B cell (primary cell): ENCODE measurements at places on chromosomes 1 and 21. TPM values are rescaled to one million over a fixed set of nuclear protein-coding genes. Genes with fewer than 3 reads are reported as not detected.

GRCh38 chr1:180928331-180929230 is 15.9 kb downstream of the KIAA1614 start:
- no peaks in the 10 kb centered on the region for H3K27me3 ChIP-seq
- no peak overlapping the region for H3K27ac ChIP-seq
- no peaks in the 10 kb centered on the region for H3K36me3 ChIP-seq
- no peaks in the 10 kb centered on the region for H3K4me1 ChIP-seq
- DNase-seq: no peak
- no peak overlapping the region for H3K4me3 ChIP-seq

DNA sequence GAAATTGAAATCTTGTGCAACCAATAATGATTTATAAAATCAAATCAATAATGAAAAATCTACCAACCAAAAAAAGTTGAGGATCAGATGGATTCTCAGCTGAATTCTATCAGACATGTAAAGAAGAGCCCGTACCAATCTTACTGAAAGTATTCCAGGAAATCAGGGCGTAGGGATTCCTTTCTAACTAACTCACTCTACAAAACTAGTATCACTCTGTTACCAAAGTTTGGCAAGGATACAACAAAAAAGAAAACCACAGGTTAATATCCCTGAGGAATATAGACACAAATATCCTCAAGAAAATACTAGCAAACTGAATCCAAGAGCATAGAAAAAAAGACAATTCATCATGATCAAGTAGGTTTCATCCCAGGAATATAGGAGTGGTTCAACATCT is 52.8 kb upstream of the ADGRL4 start:
- no peaks in the 10 kb centered on the region for H3K36me3 ChIP-seq
- no peaks in the 10 kb centered on the region for H3K4me1 ChIP-seq
- no peak overlapping the region for H3K4me3 ChIP-seq
- no peak overlapping the region for H3K27ac ChIP-seq

GRCh38 chr1:30853350-30853749 is 55.2 kb downstream of the SDC3 start:
- H3K36me3 ChIP-seq: no peaks in the 10 kb centered on the region
- no peaks in the 10 kb centered on the region for H3K4me1 ChIP-seq
- no peak overlapping the region for H3K4me3 ChIP-seq
- no peak for DNase-seq

DNA sequence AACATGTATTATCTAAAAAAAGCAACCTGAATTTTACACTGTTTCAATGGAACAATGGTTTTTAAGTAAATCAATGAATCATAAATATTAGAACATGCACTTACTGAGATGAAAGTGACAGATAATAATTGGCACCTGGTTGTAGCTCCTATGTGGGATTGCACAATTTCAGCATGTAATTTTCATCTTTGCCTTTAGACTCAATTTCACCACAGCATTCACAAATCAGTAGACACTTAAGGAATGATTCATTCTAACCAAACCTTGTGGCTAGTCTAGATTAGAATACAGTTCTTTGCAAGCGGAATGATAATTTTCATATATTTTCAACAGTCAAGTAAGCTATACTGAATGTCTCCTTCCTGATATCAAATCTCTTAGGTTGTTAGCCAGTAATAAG is 853.4 kb downstream of the KCNT2 start:
- H3K27ac ChIP-seq: no peak overlapping the region
- H3K4me1 ChIP-seq: no peaks in the 10 kb centered on the region
- no peak for DNase-seq
- no peak overlapping the region for H3K4me3 ChIP-seq
- H3K27me3 ChIP-seq: no peaks in the 10 kb centered on the region

DNA sequence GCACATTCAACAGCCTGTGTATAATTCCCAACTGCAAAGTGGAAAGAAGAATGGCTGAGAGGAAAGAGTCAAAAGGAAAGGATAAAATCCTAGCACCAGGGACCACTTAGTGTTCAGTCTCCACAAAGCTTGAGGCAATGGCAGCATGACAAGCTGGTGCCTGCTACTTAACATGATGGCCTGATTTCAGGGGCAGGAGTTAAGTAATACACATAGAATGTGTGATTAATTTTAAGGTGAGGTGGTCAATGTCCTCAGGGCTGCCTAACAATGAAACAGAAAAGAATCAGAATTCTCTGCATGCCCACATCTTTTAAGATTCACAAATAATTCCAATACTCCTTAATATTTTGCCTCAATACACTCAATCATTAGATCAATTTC is 8.9 kb downstream of the P3H1 start:
- H3K27me3 ChIP-seq: no peaks in the 10 kb centered on the region
- DNase-seq: no peak
- H3K27ac ChIP-seq: no peak overlapping the region
- H3K4me3 ChIP-seq: no peak overlapping the region
- H3K4me1 ChIP-seq: peaks cover 21% of the 10 kb centered on the region
- peaks cover 41% of the 10 kb centered on the region for H3K36me3 ChIP-seq

- no peak for DNase-seq
- no peaks in the 10 kb centered on the region for H3K36me3 ChIP-seq
- H3K27ac ChIP-seq: no peak overlapping the region
These were observed 52.5 kb upstream of the ZNF648 start for GRCh38 chr1:182113879-182114626.

DNA sequence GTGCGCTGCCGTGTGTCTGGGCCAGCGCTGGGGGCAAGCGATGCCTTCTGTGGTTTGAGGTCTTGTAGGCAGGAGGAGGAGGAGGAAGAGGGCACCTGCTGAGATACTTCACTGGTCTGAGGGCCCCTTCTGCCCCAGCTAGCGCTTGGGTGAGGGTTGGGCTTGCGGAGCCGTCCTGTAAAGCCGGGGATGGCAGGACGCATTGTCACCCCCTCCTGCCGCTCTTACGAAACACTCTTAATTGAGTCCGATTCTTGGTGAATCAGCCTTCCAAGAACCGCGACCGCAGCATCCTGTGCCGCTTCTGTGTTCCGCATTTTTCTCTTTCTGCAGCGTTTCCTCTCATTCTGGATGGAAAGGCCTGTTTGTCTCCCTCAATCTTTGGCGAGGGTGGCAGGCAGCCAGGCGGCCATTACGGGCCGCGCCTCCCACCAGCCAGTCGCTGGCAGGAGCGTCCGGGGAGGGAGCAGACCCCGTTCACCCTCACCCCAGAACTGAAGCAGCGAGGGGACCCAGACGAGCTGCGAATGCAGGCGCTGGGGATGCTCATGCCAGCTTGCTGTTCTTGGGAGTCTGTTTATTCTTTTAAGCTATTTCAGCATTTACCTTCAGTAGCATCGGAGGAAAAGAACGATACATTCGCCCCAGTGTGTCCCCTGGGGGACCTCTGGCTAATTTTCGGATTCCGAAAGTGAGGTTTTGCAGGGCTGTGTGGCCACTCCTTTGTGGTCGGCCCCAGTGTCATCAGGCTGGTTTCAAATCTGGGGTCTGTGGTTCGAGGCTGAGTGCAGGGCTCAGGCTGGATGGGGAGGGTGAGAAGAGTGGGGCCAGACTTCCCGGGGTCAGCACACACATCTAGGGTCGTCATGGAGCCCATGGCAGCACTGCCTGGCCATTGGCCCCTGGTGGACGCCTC is 62.7 kb downstream of the SKI start:
- H3K4me1 ChIP-seq: peaks cover 77% of the 10 kb centered on the region
- H3K4me3 ChIP-seq: no peak overlapping the region
- DNase-seq: peak; percentile 89
- peak overlapping the region; percentile 73 for H3K27ac ChIP-seq

DNA sequence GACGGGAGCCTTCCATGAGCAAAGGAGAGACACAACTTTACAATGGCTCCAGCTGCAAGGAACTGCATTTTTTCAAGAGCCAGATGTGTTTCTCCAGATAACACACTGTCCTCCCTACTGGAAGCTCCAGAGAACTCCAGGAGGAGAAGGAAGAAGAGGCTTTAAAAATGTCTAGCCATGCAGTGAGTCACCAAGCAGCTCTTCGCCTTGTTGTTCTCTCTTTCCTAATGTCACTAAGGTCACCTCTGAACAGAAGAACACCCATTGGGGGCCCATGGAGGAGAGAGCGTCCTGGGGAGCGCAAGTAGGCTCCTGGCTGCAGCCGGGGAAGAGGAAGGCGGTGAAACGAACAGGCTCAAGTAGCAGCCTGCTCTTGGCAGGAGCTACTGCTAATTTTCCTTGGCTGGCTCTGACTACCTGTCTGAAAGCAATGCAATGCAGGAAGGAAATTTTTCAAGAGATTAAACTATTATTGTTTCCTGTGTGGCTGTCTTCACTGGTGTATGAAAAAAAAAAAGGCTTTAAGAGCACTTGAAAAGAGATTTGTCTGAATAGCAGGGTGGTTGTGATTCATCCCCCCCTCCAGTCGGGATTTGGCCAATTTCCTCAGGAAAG is 321.9 kb downstream of the SETD4 start:
- H3K4me3 ChIP-seq: no peak overlapping the region
- H3K27me3 ChIP-seq: no peaks in the 10 kb centered on the region
- DNase-seq: no peak
- H3K4me1 ChIP-seq: no peaks in the 10 kb centered on the region
- no peaks in the 10 kb centered on the region for H3K36me3 ChIP-seq

GRCh38 chr1:170661646-170662411 is 2.1 kb upstream of the PRRX1 start:
- H3K27ac ChIP-seq: no peak overlapping the region
- H3K27me3 ChIP-seq: peaks cover 49% of the 10 kb centered on the region
- H3K4me1 ChIP-seq: peaks cover 12% of the 10 kb centered on the region

DNA sequence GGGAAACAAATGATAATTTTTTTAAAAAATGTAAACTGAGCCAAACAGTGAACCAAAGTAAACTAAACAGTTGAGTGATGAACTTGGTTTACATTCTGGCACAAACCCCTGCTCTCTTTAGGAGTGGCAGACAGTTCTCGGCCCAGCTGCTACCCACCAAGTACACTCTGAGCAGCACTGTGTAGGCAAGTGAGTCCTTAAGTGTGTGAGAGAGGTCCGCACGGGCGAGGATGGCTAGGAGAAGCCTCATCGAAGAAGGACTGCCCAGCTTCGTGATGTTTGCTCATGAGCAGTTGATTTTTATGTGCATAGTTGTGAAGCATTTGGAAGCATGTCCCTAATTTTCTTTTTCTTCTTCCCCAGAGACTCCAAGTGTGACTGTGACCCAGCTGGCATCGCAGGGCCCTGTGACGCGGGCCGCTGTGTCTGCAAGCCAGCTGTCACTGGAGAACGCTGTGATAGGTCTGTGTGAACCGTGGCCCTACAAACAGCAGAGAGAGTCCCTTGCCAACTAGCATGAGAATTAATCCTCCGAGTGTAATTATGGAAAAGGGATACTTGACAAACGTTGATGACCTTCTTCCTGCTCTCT is 32.1 kb downstream of the LAMC2 start:
- peaks cover 4% of the 10 kb centered on the region for H3K4me1 ChIP-seq
- no peak overlapping the region for H3K4me3 ChIP-seq
- no peaks in the 10 kb centered on the region for H3K36me3 ChIP-seq
- no peak overlapping the region for H3K27ac ChIP-seq
- DNase-seq: no peak

GRCh38 chr1:231465051-231465450 is 43.0 kb upstream of the EGLN1 start:
- H3K4me1 ChIP-seq: no peaks in the 10 kb centered on the region
- H3K4me3 ChIP-seq: no peak overlapping the region
- H3K27ac ChIP-seq: no peak overlapping the region
- no peaks in the 10 kb centered on the region for H3K36me3 ChIP-seq

- H3K4me3 ChIP-seq: no peak overlapping the region
- no peak for DNase-seq
- H3K27me3 ChIP-seq: no peaks in the 10 kb centered on the region
- no peaks in the 10 kb centered on the region for H3K36me3 ChIP-seq
- no peak overlapping the region for H3K27ac ChIP-seq
These were observed 147.3 kb upstream of the KAZN start for GRCh38 chr1:14451217-14451616.

GRCh38 chr1:157073944-157074685 is 25.5 kb downstream of the ETV3L start:
- H3K4me3 ChIP-seq: no peak overlapping the region
- H3K36me3 ChIP-seq: no peaks in the 10 kb centered on the region
- H3K27me3 ChIP-seq: peaks cover 14% of the 10 kb centered on the region

DNA sequence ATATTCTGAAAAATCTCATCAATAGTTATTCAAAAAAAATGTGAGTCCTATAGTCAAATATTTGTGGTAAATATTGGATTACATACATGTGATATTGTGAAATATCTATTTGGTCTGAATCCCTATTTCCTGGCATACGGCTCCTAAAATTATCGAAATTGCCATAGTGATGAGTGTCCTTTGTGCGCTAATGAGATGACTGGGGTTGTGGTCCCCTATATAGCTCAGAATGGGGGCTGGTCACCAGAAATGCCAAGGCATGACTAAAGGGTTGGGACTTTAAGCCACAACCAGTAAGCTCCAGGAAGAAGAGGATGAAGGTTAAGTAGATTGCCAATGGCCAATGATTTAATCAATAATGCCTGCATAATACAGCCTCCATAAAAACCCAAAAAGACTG is 610.2 kb upstream of the CHRM3 start:
- H3K27me3 ChIP-seq: no peaks in the 10 kb centered on the region
- no peak overlapping the region for H3K27ac ChIP-seq
- H3K4me1 ChIP-seq: no peaks in the 10 kb centered on the region
- H3K36me3 ChIP-seq: no peaks in the 10 kb centered on the region
- H3K4me3 ChIP-seq: no peak overlapping the region

GRCh38 chr21:39182016-39182415 is 1.2 kb downstream of the PSMG1 start:
- no peak overlapping the region for H3K27ac ChIP-seq
- H3K4me1 ChIP-seq: peaks cover 13% of the 10 kb centered on the region
- H3K27me3 ChIP-seq: no peaks in the 10 kb centered on the region
- no peaks in the 10 kb centered on the region for H3K36me3 ChIP-seq

DNA sequence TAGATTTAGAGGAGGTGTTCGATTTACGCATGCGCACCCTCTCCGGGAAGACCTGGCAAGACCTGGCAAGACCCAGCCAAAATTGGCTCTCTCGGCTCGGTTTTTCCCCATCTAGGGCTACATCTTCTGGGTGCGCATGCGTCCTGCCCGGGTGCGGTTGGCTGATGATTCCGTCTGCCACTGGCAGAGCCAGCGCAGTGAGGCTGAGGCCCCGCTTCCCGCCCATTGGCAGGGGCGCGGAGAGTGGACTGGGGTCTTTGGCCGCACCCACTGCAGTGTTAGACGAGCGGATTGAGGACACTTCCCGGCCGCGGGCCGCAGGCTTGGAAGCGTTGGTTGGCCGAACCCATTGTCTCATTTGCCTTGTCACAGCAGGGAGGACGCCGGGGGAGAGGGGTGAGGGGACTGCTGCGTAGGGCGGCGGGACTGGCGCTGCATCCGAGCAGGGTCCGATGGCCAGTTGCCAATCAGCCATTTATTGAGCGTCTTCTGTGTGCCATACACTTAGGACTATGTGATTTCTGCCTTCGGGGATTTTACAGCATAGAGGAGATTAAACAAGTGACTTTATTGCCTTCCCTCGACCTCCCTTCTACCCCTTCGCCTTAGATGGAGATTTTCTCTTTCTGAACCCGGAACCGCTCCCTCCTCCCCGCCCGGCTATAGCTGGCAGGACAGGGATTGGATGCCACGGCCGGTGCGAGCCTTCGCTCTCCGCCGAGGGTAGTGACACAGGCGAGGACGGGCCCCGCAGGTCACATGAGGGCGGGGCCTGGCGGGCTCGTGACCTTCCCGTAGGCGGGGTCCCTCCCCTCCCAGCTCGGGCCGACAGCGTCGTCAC is 43.7 kb downstream of the MEF2D start:
- H3K4me3 ChIP-seq: peak overlapping the region; percentile 87
- DNase-seq: peak; percentile 98
- H3K27ac ChIP-seq: peak overlapping the region; percentile 100
- peaks cover 15% of the 10 kb centered on the region for H3K4me1 ChIP-seq
- no peaks in the 10 kb centered on the region for H3K27me3 ChIP-seq

PDPN gene
- 0.27 TPM in 1 of 2 replicates, not detected in the other for total RNA-seq

TLR5 gene
- 0.19 TPM in 1 of 2 replicates, not detected in the other for total RNA-seq

CYP2J2 gene
- total RNA-seq: 0.34 and 0.41 TPM in 2 replicates

IFI16 gene
- 150 and 176 TPM in 2 replicates for total RNA-seq

ETV3L gene
- not detected in 2 replicates for total RNA-seq

HPCA gene
- total RNA-seq: not detected in 2 replicates

CRNN gene
- total RNA-seq: not detected in 2 replicates
